Activated CD8-positive, alpha-beta memory T cell treated with anti-CD3 and anti-CD28 coated beads, Interleukin-2, amount 10 ng/mL, durations not matched to agents 7 days and 5 days (primary cell): ENCODE measurements at places on chromosomes 1 and 21. TPM values are rescaled to one million over a fixed set of nuclear protein-coding genes. Genes with fewer than 3 reads are reported as not detected.
A peak's percentile ranks its signal among the peaks of the same experiment; 100 is the strongest.

The SCAF4 gene
- total RNA-seq: 53.9 TPM

The MAP3K21 gene
- 1.9 TPM for total RNA-seq

The S100A7A gene
- total RNA-seq: not detected

The LYSMD1 gene
- total RNA-seq: 4.4 TPM

- no peak for DNase-seq
- no peaks in the 10 kb centered on the region for H3K4me1 ChIP-seq
- no peaks in the 10 kb centered on the region for H3K27me3 ChIP-seq
- no peaks in the 10 kb centered on the region for H3K36me3 ChIP-seq
- no peak overlapping the region for H3K27ac ChIP-seq
Measured at GRCh38 chr1:53521924-53522552, 62.8 kb downstream of the DMRTB1 start.

DNA sequence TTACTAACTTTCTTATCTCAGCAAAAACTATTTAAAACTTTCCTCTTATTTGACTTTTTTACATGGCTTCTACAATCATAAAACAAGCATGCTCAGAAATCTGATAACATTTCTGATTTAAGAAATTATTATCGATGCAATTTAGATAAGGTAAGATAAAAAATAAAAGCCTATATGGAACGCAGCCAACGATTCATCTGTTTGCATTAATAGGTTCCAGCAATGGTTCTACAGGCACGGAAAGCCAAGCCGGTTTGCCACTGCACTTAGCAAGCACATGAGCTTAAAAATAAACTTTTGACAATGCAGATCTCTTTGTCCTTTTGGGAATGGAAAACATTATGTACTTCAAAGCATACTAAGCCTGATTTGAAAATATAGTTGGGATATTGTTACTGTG is 77.5 kb upstream of the KCNK2 start:
- H3K27ac ChIP-seq: no peak overlapping the region
- H3K27me3 ChIP-seq: no peaks in the 10 kb centered on the region
- no peak overlapping the region for H3K4me3 ChIP-seq
- no peaks in the 10 kb centered on the region for H3K4me1 ChIP-seq

DNA sequence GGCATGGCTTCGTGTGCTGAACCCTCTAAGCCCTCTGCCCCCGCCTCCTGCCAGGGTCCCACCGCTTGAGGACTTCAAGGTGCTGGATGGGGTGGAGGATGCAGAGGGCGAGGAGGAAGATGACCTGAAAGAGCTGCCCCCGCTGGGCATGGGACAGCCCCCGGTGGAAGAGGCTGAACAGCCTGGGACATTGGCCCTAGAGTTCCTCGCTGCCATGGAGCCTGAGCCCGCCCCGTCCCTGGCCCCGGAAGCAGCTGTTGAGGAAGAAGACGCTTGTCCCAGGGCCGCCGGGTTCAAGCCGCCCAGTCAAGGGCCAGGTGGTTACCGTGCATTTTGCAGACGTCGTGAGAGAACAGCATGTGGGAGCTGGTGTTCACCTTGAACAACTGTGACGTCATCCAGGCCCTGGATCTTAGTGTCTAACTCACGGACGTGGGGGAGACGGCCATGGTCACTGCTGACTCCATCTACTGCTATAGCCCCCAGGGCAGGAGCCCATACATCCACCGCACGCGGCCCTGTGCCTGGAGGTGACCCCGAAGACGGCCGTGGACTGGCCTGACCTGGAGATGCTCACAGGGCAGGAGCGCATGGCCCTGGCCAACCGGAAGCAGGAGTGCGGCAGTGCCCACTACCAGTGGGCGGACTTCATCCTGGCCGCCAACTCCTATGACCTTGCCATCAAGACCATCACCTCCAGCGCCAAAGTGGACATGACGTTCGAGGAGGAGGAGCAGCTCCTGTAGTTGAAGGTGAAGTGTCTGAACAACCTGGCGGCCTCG is 90.1 kb downstream of the PPP1R12B start:
- no peak for DNase-seq
- H3K27ac ChIP-seq: no peak overlapping the region
- peaks cover 5% of the 10 kb centered on the region for H3K36me3 ChIP-seq
- H3K4me3 ChIP-seq: no peak overlapping the region

DNA sequence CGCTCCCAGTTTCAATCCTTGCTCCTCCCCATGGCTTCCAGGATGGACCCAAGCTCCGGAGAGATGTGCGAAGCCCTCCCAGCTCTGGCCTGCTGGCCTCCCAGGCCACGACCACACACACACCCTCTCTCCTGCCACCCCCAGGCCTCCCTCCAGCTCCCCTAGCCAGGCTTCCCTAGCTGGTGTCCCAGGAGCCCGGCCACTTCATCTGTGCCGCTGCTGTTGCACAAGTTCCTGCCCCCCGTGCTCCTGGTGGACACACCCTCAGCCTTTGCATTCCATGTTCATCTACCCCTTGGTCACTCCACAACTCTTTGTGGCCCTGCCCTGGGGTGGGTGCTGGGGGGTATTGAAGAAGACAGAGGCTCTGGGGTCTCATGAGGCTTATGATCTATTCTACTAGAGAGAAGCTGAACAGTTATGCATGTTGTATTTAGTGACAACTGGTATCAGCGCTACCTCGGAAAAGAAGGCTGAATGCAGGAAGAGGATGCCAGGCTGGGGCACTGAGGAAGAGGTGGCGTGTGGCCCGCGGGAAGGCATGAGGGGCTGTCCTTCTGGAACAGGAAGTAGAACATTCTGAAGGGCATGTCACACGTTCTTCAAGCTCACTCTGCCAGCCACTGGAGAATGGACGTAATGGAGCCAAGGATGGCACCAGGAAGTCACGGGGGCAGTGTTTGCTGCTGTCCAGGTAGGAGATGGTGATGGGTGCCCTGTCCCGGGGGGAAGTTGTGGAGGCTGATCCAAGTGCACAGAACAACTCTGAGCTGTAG is 172.4 kb downstream of the PSMG1 start:
- no peak for DNase-seq
- H3K27ac ChIP-seq: no peak overlapping the region
- peaks cover 9% of the 10 kb centered on the region for H3K27me3 ChIP-seq
- H3K4me3 ChIP-seq: no peak overlapping the region

DNA sequence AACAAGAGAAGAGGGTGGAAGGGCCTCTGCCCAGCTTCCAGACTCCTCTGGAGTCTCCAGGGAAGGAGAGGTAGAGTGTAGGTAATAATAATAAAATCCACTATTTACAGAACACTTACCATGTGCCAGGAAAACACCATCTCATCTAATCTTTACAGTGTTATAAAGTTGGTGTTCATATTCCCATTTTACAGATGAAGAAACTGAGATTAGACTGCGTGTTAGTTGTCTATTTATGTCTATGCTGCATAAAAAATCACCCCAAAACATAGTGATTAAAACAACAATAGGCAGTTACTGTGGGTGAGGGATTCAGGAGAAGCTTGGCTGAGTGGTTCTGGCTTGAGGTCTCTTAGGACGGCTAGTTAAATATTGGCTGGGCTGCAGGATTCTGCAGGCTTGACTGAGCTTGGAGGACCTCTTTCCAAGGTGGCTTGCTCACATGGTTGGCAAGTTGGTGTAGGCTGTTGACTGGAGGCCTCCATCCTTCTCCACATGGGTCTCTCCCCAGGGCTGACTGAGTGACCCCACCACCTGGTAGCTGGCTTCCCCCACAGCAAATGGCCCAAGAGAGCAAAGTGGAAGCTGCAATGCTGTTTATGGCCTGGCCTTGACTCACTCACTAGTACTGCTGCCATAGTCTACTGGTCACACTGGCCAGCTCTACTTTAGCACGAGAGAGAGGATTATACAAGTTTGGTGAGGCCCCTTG is 6.5 kb upstream of the ALX3 start:
- DNase-seq: no peak
- no peak overlapping the region for H3K27ac ChIP-seq
- H3K4me1 ChIP-seq: no peaks in the 10 kb centered on the region
- H3K27me3 ChIP-seq: peaks cover 49% of the 10 kb centered on the region
- H3K36me3 ChIP-seq: no peaks in the 10 kb centered on the region

DNA sequence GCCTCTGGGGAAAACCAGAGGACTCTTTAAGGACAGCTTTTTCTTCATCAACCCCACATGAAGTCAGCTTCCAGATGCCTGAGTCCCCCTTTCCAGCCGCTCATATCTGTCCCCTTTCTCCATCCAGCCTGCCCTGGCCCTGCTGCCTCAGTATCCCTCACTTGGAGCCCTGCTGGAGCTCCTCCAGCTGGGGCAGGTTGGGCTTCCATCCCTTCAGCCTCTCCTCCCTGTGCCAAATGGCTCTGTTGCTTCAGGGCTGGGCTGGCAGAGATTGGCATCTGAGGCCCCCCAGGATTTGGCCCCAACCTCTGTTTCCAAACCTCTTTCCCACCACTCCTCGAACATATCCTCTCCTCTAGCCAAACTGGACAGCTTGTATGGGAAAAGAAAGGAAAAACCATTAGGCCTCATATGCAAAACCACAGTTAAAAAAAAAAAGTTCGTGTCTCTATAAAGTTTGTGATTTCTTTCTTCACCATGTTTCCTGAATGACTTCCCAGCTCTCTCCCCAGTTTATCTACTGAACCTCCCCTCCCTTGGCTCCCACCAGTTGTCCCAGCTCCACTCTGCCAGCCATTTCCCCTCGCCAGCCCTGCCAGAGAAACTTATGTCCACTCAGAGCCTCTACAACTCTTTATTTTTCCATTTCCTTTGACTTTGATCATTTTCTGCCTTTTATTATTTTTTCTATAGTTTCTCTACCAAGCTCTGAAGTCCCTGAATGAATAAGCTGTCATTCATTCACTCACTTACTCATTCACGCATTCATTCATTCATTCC is 217.9 kb downstream of the FOXD2 start:
- no peaks in the 10 kb centered on the region for H3K4me1 ChIP-seq
- H3K27me3 ChIP-seq: peaks cover 27% of the 10 kb centered on the region
- no peak for DNase-seq
- no peak overlapping the region for H3K4me3 ChIP-seq
- no peak overlapping the region for H3K27ac ChIP-seq

DNA sequence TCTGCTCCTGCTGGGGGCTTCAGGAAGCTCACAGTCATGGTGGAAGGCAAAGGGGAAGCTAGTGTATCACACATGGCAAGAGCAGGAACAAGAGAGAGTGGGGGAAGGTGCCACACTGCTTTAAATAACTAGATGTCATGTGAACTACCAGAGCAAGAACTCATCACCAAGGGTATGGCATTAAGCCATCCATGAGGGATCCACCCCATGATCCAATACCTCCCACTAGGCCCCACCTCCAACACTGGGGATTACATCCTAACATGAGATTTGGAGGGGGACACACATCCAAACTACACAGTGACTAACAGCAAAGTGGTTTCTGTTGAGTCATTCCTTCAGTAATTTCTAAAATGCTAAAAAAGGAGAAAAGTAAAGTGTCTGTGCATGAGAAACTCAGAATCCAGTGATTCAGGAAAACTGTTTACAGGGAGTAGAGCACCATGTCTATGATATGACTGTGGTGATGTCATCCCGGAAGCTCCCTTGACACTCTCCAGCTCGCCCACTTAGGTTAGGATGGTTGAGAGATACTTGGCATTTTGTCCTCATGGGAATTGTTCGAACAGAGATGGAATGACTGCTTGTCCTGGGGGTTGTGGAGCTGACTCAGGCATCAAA is 50.3 kb downstream of the CHD1L start:
- no peaks in the 10 kb centered on the region for H3K27me3 ChIP-seq
- H3K4me3 ChIP-seq: no peak overlapping the region
- H3K36me3 ChIP-seq: peaks cover 95% of the 10 kb centered on the region
- no peak for DNase-seq
- peaks cover 8% of the 10 kb centered on the region for H3K4me1 ChIP-seq

GRCh38 chr1:206967096-206967849 is 3.0 kb downstream of the FCAMR start:
- DNase-seq: no peak
- peak overlapping the region; percentile 50 for H3K27ac ChIP-seq
- no peaks in the 10 kb centered on the region for H3K36me3 ChIP-seq
- peaks cover 35% of the 10 kb centered on the region for H3K4me1 ChIP-seq
- H3K27me3 ChIP-seq: peaks cover 30% of the 10 kb centered on the region

DNA sequence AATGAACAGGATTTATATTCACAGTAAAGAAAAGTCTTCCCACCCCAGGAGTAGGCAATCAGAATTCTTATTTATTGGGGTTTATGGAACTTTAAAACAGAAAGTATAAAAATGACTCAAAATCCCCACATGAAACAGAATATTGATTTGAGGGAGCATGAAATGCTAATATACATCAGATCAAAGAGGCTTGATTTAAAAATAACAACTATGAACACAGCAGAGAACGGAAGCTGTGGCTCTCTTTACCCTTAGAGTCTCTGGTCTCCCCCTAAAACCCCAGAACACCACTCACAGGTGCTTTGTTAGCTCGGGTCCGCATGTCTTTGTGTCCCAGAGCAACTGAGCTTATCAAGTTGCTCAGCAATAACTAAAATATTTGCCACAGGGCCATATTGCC is 31.2 kb upstream of the FASLG start:
- no peaks in the 10 kb centered on the region for H3K27me3 ChIP-seq
- peaks cover 38% of the 10 kb centered on the region for H3K4me1 ChIP-seq
- DNase-seq: peak; percentile 46
- H3K27ac ChIP-seq: peak overlapping the region; percentile 50
